Sigmoid colon (tissue), 7 donors: ENCODE measurements at places on chromosomes 12 and 14. TPM values are rescaled to one million over a fixed set of nuclear protein-coding genes. Genes with fewer than 3 reads are reported as not detected.

SPPL3 gene
- 12.6 TPM for polyA plus RNA-seq

BEGAIN gene
- 0.46 TPM for polyA plus RNA-seq

TEX52 gene
- not detected for polyA plus RNA-seq

LHX5 gene
- not detected for polyA plus RNA-seq

TMEM179 gene
- polyA plus RNA-seq: not detected
